ENCODE measurements at places on chromosomes 16 and 17.
A peak's percentile ranks its signal among the peaks of the same experiment; 100 is the strongest.

DNA sequence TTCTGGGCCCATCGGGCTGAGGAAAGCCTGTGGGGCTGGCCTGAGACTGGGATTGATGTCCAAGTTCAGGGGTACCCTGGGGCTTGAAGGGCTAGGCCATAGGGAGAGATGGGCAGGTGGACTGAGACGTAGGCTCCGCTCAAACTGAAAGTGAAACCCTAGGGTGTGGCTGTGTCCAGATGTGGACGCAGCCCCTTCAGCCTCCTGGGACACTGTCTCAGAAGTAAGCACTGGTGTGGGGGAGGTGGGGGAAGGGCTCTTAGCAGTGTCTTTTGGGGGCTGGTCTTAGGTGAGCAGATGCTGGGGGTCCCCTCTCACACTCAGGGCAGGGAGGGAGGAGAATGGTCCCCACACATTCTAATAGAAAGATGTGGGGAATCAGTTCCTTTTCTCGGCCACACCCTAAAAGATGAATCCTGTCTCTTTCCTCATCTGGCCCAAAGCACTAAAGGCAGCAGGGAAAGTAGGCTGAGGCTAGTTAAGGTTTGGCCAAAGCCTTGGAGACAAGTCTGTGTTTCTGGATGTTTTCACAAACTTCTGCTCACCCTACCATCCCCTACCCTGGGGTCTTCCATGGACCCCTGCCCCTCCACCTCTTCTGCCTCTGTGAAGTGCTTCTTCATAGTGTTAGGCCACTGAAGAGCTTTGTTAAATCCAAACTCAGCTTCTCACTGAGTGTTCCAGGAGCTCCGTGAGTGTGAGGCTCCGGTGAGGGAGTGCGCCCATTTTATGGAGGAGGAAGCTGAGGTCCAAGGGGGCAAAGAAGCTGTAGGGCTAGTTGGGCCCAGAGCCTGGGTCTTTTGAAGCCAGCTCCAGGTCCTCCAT is 5.6 kb downstream of the FMNL1 start:
- DNase-seq, result no peak

DNA sequence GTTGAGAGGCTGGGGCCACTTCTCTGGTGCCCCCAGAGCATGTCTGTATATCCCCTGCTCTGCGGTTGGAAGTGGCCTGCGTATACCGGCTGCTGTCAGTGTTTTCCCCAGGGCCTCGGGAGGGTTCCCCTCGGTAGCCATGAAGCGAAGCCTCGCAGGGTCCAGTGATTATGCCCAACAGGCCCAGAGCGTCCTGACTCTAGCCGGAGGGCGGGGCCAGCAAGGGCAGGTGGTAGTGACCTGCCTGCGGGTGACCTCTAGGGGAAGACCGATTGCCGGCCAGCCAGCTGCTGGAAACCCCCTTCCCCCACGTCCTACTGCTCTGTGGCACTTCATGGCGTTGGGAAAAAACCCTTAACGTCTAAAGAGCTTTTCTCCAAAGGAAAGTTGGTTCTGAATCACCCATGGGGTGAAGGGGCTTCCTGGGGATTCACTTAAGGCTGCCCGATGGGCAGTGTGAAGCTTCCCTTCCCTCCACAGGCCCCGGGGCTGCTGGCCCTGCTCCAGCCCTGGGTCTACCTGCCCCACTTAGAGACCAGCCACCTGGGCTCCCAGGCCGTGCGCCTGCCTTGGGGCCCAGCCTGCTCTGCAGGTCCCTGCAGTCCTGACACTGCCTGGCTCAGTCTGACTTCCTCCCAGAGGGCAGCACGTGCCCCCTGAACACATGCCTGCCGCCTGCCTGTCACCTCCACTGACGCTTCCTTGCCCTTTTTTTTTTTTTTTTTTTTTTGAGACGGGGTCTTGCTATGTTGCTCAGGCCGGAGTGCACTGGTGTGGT is 72.8 kb downstream of the SOCS1 start:
- DNase-seq, result peak; percentile 56

DNA sequence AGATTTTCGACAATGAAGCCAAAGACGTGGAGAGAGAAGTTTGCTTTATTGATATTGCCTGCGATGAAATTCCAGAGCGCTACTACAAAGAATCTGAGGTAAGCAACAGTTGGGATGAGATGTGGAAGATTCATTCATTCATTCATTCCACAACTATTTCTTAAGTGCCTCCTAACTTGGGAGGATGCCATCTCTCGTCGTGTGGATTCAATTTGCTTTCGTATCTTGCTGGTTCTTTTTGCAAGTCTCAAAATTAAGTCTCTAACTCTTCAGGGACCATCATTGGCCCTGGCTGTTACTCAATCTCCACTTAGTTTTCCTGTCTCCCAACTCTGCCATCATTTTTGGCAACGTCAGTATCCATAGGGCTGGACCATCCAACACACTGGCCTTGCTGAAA is 85.6 kb upstream of the NOL11 start:
- no peak for DNase-seq

DNA sequence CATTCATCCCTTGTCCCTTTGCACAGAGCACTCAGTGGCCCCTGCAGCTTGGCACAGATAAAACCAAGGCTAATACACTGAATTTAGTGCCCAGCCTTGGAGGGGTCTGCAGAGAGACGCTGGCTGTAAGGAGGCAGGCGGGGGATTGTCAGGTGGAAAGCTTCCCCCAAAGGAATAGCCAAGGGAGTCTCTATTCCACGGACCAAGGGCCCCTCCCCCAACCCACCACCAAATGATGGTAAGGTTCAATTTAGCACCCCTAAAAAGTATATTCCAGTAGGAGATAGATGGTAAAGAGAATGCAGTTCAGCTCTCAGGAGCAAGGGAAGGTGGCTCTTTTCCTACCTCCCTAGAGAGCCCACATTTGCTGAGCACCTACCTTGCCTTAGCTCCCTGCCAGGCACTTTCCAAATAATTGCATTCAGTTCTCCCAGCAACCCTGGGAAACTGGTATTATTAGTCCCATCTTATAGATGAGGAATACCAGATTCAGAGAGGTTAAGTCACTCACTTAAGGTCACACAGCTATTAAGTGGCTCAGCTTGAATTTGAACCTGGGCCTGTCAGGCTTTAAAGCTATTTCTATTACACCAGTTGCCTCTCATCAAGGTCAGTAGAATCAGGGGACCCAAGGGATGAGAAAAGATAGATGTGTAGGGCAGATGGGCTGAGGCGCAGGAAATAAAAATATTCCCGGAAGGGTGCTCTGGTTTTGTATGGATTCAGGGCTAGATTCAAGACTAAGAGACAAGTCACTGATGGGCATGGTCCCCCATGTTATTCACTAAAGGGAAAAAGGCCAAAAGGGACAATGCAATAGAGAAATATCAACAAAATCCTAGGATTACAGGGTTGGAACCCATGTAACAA is 20.0 kb upstream of the ZFHX3 start:
- no peak for DNase-seq

DNA sequence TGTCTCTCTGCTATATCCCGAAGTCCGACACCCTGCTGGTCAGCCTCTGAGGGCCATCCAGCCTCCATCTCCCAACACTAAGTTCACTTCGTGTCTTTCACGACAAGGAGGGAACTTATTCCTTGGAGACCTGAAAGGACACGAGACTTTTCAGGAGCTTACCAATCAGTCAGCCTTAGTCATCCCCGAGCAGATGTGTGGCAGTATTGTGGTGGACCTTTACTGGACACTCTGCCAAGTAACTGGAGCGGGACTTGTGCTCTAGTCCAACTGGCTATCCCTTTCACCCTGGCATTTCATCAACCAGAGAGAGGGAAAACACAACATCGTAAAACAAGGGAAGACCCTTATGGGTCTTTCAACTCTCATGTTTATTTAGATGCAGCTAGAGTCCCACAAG is 87.1 kb downstream of the EMP2 start:
- no peak for DNase-seq

DNA sequence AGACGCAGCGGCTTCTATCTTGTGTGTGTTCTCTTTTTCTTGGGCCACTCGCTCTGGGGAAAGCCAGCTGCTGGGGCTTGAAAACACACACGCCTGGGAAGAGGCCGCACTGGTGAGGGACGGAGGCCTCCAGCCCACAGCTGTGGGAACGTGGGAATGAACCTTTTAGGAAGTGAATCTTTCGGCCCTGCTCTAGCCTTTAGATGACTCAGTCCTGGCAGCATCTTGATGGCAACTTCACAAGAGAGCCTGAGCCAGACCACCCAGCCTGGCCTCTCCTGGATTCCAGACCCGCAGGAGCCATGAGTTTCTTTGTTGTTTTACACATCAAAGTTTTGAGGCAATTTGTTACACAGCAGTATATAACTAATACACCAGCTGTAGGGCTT is 2.2 kb upstream of the PDPK1 start:
- DNase-seq, result no peak

GRCh38 chr16:50096791-50097190 is 31.0 kb downstream of the HEATR3 start:
- DNase-seq, result no peak

DNA sequence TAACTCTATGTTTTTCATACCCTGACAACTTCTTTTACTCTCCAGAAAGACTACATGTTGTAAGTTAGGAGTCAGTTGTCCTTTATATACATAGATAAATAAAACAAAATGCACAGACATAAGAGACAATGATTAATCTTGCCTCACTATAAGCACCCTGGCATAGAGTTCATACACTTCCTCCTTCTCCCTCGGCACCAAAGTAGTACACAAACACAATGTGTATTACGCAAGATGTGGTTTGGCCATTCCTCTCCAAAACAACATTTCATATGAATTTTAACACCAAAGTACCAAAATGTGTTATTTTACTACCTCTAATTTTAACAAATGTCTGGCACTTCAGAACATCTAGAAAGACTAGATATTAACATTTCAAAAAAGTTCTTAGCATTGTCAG is 17.2 kb upstream of the SLFN11 start:
- no peak for DNase-seq

DNA sequence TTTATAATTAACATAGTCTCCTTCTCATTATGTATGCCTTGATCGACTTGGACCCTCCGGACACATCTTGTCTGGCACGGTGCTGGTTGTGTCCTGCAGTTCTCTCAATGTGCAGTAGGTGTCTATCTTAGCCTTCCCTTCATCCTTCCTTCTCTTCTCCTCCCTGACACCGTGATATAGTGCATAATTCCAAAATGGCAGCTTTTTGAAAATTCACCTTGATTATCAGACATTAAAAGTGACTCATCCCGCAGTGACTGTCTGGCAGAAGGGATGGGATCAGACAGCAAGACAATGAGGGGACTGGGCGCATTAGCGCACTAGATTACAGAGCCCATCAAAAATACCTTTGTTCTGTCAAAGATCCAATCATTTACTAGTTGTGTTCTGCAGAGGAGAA is 70.0 kb upstream of the PMFBP1 start:
- peak; percentile 62 for DNase-seq

Measured in GM23338 (cell line).